ENCODE measurements at places on chromosomes 7 and 10.

GRCh38 chr7:803243-803635, 29.0 kb upstream of the SUN1 start:
- DNase-seq: no peak

GRCh38 chr7:78026492-78026891, 227.9 kb downstream of the PHTF2 start:
- DNase-seq: no peak

DNA sequence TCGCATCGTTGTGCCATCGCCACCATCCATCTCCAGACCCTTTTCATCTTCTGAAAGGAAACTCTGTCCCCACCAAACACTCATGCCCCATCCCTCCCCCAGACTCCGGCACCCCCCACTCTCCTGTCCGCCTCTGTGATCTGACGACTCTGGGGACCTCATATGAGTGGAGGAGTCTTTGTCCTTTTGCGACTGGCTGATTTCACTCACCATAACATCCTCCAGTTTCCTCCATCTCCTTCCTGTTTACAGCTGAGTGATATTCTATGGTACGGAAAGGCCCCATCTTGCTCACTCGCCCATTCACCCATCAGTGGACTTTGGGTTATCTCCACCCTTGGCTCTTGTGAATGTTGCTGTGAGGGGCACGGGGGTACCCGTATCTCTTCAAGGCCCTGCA, 11.8 kb upstream of the INSIG1 start:
- no peak for DNase-seq

GRCh38 chr7:495761-496321, 23.8 kb downstream of the PDGFA start:
- no peak for DNase-seq

DNA sequence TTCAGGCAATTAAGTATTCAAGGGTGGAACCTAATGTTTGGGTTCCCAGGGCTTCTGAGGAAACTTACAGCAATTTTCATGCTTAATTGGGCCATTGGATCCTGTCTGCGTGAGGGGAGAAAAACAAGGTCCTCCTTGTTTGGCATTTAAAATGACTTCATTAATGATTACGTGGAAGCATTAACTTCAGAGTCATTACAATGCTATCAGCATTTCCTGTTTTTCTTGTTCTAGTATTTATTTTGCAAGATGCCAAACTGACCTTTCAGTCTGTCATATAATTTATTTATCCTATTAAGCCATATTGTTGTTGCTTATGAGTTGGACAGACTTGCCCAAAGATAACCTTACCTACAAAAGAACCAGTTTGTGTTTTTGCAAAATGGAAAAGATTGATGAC, 324.1 kb upstream of the LRRN3 start:
- DNase-seq: no peak

DNA sequence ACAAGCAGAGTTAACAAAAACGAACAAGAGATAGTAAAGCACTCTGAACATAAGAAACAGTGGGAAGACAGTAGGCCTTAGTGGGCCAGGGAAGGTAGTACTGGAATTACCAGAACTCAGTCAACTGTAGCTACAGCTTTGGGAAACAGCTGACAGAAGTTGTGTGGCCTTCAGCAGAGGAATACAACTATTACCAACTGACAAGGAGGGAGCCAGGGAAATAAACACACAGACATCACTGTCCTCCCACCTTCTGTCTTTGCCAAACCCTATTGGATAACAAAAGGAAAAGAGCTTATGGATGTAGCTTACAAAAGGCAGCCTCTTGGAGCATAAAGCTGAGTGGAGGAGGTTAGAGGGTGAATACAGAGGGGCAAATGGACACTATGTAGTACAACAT, 15.4 kb downstream of the MICU1 start:
- no peak for DNase-seq

DNA sequence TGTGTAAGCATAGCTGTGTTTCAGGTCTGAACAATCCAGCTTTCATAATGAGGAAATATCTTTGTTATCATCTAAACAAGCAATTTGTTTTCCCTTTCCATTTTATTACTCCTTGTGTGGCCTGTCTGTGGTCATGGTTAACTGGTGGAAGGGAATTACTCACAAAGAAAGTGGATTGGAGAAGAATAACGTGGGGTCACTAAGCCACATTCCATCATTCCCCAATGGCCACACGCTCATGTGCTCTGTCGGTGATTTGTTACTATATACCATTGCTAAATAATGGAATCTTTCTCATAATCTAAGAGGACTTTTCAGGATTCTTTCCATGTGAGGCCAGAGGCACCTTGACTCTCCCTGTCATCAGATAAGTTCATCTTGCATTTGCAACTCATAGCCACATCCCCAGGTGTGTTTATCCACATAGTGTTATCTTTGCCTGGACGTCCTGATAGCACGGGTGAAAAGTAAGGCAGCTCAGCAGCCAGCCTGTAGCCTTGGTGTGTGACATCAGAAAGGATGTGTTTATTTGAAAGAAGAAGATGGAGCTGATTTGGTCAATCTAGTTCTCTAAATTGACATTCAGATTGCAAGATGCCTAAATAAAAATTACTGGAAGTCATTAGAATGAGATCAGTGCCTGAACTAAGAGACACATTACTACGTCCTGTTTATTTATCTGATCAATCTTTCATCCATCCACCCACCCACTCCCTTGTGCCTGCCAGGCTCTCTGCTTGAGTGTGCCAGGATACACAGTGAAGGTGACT, 128.9 kb downstream of the CELF2 start:
- DNase-seq: no peak

- DNase-seq: no peak
These were observed 1179.5 kb upstream of the C7orf33 start for GRCh38 chr7:147411096-147411495.

DNA sequence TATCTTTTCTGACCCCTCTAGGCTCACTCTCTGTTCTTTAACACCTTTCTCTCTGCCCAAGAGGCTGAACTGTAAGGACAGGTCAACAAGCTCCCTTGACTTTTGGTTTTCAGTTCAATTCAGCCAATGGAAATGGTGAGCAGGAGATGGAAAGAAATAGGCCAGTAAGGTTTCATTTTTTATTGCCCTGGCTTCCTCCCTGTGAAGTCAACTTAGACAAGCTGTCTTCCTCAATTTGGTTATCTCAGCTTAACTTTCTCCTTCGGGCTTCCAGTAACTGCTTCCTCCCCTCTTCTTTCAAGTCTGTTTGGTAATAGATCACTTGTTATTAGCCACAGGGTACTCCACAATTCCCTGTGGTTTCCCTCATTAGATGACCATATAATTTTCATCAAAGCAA, 19.7 kb downstream of the LIPK start:
- DNase-seq: no peak

GRCh38 chr10:63388421-63389031, 77.3 kb downstream of the JMJD1C start:
- no peak for DNase-seq

- no peak for DNase-seq
These were observed 386.7 kb upstream of the NPVF start for GRCh38 chr7:25615003-25615402.

- DNase-seq: no peak
These were observed 9.4 kb upstream of the NKX2-3 start for GRCh38 chr10:99523251-99523773.
